ENCODE measurements at places on chromosomes 6 and 20.

- DNase-seq = peak; percentile 40
These were observed 68.8 kb downstream of the CDC5L start for GRCh38 chr6:44456070-44456965.

- no peak for DNase-seq
These were observed 121.8 kb upstream of the FOXO3 start for GRCh38 chr6:108438918-108439317.

GRCh38 chr6:3882866-3883265 is 33.7 kb downstream of the FAM50B start:
- DNase-seq = no peak

GRCh38 chr6:42989923-42990322 is 5.6 kb downstream of the PPP2R5D start:
- no peak for DNase-seq

- no peak for DNase-seq
These were observed 260.6 kb downstream of the PHACTR1 start for GRCh38 chr6:12977206-12977605.

GRCh38 chr6:122323361-122323760 is 76.1 kb upstream of the HSF2 start:
- no peak for DNase-seq

GRCh38 chr6:107140581-107140980 is 25.3 kb upstream of the BEND3 start:
- no peak for DNase-seq

DNA sequence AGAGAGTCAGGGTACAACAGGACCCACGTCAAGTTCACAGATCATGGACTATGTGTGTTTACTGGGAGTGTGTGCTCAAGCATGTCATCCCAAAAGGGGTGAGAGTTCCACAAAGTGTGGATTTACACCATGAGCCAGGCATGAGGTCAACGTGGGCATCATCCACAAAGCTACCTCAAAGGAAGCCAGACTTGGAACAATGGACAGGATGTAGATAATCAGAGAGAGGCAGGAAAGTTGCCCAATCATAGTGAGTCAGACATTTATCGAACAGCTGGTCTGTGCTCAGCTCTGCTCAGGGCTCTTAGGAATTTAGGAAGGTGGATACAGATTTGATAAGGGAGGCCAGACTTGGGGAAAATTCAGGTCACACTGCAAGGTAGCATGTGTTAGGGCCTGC is 317.2 kb upstream of the CDYL start:
- DNase-seq = no peak

GRCh38 chr6:161235776-161236633 is 37.9 kb downstream of the AGPAT4 start:
- DNase-seq = no peak

DNA sequence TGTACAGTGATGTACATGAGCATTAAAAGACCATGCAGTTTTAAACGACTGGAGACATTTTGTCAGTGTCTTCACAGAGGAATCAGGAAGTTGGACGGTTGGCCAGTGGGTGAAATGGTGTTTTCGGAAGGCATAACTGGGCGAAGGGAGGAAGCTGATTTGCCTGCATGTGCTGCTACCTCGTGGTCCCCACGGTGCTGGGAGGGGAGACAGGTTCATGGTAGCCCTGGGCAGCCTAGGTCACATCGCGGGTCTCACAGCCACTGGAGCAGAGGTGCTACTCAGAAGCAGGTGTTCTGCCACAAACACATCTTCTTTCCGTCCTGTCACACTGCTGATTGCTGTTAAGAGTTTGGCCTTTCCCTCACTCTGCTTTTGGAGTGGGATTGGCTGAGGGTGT is 35.2 kb downstream of the HIVEP1 start:
- DNase-seq = no peak

GRCh38 chr6:37142050-37142614 is 27.8 kb upstream of the PIM1 start:
- no peak for DNase-seq

DNA sequence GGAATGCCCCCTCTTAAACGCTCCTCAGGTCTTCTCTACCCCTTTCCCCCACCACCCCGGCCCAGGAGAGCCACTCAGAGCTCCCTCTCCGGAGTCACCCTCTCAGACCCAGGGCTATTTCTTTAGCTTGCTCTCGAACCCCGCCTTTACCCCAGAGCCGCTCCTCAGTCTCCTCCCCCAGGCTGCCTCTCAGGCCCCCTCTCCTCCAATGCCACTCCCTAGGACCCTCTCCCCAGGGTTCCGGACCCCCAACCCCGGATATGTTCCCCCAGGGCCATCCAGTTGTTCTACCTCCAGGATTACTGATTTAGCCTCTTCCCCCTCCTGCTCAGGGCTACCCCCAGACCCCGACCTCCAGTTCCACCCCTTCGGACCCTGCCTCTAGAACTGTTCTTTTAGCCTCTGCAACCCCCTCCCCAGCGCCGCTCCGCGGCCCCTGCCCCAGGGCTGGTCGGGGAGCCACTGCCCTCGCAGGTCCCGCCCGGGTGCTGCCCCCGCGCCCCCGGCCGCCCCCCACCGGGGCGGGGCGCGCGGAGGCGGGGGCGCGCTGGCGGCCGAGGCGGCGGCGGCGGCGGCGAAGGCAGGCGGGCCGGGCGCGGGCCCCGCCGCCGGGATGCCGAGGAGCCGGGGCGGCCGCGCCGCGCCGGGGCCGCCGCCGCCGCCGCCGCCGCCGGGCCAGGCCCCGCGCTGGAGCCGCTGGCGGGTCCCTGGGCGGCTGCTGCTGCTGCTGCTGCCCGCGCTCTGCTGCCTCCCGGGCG is at the start of gene MMP24:
TSS of gene MMP24 (plus strand) at position 565 of the 758 bp plus-strand sequence. CDS start at position 614, 49 bp downstream.
- DNase-seq = no peak

GRCh38 chr20:23151885-23152284 is 65.8 kb upstream of the CD93 start:
- peak; percentile 33 for DNase-seq

DNA sequence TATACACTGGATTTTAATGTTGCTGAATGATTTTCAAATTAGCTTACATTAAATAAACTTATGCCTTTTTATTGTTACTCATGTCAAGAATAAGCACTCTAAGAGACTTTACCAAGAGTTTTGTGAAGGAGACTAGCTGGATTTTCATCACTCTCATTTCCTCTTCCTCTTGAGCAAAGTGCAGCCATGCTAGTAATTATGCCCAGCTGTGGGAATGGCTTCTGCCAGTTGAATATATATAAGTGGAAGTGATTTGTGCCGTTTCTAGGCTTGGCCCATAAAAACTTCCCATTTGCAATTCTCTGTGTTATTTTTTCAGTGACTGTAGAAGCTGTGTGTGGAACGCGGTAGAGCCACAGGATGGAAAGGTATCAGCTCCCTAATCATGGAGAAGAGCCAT is 255.8 kb downstream of the HDGFL1 start:
- DNase-seq = no peak

DNA sequence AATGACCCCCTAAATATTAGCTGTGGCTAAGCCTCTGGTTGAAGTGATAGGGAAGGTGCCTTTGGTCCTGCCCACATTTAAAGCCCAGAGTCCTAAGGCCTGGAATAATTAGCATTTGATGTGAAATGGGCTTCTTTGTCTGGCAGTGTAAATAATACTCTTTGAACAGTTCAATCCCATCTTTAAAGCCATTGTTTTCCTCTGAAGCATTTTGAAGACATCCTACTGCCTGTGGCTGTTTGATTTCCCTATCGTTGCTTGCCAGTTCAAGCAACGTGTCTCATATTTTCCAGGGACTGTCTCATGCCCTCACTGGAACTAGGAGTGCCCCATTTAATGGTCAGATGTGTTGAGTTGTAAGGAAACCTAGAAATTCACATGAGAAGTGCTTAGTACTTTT is 89.3 kb upstream of the BTN3A2 start:
- DNase-seq = no peak

DNA sequence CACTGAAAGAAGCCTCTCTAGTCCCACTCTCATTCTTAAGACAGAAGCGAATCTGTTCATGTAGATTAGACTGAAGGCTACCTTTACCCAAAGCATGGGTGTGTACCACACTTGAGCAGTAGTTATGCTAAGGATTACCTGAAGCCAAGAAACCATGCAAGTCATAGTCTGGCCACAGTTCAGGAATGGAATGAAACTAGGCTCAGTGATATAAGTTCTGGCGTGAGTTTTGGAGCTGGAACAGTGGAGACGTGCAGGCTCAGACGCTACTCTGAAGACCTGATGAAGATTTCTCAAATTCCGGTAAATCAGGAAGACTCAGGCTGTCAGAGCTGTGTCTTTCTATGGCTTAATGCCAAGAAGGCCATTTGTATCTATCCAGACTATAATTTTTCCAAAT is 219.9 kb downstream of the HDGFL1 start:
- DNase-seq = no peak

- peak; percentile 41 for DNase-seq
These were observed 14.7 kb downstream of the FKBP1A start for GRCh38 chr20:1377984-1378734.

GRCh38 chr6:23692184-23692583 is 433.8 kb upstream of the NRSN1 start:
- no peak for DNase-seq

DNA sequence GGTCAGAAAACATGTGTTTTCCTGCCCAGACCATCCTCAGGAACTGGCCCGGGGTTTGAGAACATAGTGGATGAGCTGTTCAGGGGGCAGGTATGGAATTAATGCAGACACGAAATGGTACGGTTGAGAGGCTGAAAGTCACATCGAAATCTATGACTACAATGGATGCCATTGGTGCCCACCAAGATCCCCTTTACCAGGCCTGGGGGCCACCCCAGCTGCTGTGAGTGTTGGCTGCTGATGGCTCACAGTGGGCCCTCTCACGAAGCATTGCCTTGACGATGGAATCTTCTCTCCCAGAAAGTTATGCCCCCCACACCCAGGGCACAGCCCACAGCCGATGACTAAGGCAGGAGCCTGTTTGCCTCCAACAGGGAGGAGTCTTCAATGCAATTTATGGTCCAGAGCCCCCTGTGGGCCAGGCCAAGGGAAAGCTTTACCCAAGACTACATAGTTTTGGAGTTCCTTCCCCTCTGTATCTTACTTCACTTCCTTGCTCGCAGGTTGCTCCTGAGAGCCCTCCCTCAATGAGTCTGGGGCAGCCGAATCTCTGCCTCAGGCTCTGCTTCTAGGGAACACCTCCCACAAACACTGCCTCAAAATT is 92.6 kb downstream of the BFSP1 start:
- DNase-seq = no peak

DNA sequence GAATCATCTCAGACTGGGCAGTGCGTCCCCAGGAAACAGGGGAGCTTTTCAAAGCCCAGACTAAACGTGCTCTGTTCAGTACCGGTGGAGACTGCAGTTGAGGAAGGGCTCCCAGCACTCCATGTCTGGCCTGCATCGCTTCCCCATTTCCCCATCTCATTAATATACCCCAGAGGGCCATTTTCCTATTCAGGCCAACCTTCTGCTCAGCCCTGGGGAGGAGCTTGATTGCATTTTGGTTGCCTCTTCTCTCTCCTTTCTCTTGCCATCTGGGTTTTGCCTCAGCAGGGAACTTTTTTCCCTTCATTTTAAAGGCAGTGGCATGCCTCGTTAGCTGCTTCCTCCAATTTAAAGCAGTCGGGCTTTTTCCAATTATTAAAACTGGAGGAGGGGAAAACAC is 394.3 kb upstream of the SOX4 start:
- no peak for DNase-seq

GRCh38 chr6:15504581-15505350 is 158.1 kb downstream of the DTNBP1 start:
- peak; percentile 78 for DNase-seq

- no peak for DNase-seq
These were observed 168.9 kb downstream of the ID4 start for GRCh38 chr6:20006037-20006436.

DNA sequence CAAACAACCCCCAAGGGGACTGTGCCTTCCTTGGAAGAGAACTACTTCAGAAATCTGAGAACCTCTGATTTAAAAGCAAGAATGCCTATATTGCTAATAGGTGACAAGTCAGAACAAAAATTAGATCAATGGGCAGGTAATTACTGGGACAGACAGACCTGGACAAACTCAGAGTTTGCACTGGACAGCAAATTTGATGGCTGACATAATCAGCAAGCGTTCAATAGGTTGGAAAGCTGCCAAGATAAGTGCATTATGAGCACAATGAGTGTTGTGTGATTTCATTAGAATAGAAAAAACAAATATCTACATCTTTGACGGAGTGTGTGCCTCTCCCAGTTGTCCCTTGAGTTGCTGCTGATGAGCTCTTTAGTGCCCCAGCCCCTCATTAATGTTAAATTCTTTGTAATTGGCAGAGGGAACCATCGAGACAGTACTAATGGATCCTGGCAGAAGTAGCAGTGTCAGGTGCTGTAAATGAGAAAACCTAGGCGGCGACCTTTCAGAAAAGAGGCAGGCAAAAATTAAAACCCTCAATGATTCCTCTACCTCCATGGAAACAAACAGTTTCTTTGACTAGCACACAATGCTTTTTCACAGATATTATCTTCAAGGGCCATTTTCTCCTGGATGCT is 116.5 kb upstream of the COL21A1 start:
- DNase-seq = no peak

DNA sequence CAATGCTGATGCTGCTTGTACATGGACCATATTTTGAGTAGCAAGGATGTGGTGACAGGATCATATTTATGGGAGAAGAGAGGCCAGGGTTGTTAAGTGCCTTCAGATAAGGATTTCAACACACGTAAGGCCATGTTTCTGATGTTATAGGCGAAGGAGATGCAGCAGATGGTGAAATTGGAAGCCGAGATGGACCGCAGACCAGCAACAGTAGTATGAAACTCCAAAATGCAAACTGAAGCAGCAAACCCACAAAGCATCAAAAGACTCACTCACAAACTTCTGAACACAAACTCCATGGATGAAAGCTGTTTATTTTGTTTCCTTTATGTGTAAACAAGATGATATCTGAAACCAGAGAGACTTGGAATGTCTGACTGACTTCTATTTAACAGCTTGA is 35.6 kb upstream of the LAMP5 start:
- no peak for DNase-seq

GRCh38 chr20:34636648-34637047 is 40.2 kb downstream of the PIGU start:
- DNase-seq = no peak

- no peak for DNase-seq
These were observed 193.3 kb upstream of the PLCB4 start for GRCh38 chr20:8875586-8875985.

GRCh38 chr6:110147870-110148269 is 31.6 kb downstream of the WASF1 start:
- no peak for DNase-seq

GRCh38 chr20:35796571-35796970 is 24.8 kb downstream of the PHF20 start:
- DNase-seq = no peak
